ENCODE measurements at places on chromosomes 1 and 21. TPM values are rescaled to one million over a fixed set of nuclear protein-coding genes. Genes with fewer than 3 reads are reported as not detected.

CCDC27 gene
- total RNA-seq = not detected

SERTAD4 gene
- total RNA-seq = 4.2 TPM

DNM3 gene
- total RNA-seq = 0.26 TPM

ETV3L gene
- not detected for total RNA-seq

KRTAP19-4 gene
- total RNA-seq = not detected

CCDC185 gene
- not detected for total RNA-seq

OR6N1 gene
- not detected for total RNA-seq

ARMH1 gene
- total RNA-seq = not detected

GPR161 gene
- total RNA-seq = 8.7 TPM

MTR gene
- 30.1 TPM for total RNA-seq

TTC22 gene
- not detected for total RNA-seq

BLACAT1 gene
- total RNA-seq = not detected

NES gene
- 106 TPM for total RNA-seq

CDK18 gene
- total RNA-seq = 0.33 TPM

CDC42BPA gene
- total RNA-seq = 36.0 TPM

TMEM59 gene
- total RNA-seq = 428 TPM

ZNF683 gene
- not detected for total RNA-seq

TNFAIP8L2 gene
- not detected for total RNA-seq

LCE2A gene
- total RNA-seq = 3.6 TPM

A3GALT2 gene
- total RNA-seq = not detected

DEPDC1 gene
- 16.7 TPM for total RNA-seq

ZFYVE9 gene
- 18.3 TPM for total RNA-seq

NCF2 gene
- total RNA-seq = 1.1 TPM

LRRC38 gene
- total RNA-seq = not detected

TNNI3K gene
- total RNA-seq = not detected

MRPL9 gene
- 85.4 TPM for total RNA-seq

SFPQ gene
- 202 TPM for total RNA-seq

SMIM1 gene
- 1.1 TPM for total RNA-seq

TSTD1 gene
- not detected for total RNA-seq

OR2L8 gene
- total RNA-seq = not detected

MPZ gene
- 0.51 TPM for total RNA-seq

ZYG11A gene
- 0.26 TPM for total RNA-seq

Measured in HFFc6 (cell line).